ENCODE measurements at places on chromosomes 13 and 19. TPM values are rescaled to one million over a fixed set of nuclear protein-coding genes. Genes with fewer than 3 reads are reported as not detected.

TMEM238 gene
- 1.9 TPM for total RNA-seq

IGFL2 gene
- not detected for total RNA-seq

PDX1 gene
- not detected for total RNA-seq

IL4I1 gene
- 2.0 TPM for total RNA-seq

CTXN1 gene
- total RNA-seq: not detected

PIK3R2 gene
- 3.7 TPM for total RNA-seq

HIF3A gene
- not detected for total RNA-seq

SHANK1 gene
- total RNA-seq: 0.21 TPM

PLPP2 gene
- total RNA-seq: under 0.01 TPM

NR2F6 gene
- 2.1 TPM for total RNA-seq

SGCG gene
- total RNA-seq: not detected
